Stimulated activated naive CD8-positive, alpha-beta T cell treated with anti-CD3 and anti-CD28 coated beads, Interleukin-15, amount 100 ng/mL, for 72 hours (primary cell): ENCODE measurements at places on chromosomes 16 and 17.
A peak's percentile ranks its signal among the peaks of the same experiment; 100 is the strongest.

DNA sequence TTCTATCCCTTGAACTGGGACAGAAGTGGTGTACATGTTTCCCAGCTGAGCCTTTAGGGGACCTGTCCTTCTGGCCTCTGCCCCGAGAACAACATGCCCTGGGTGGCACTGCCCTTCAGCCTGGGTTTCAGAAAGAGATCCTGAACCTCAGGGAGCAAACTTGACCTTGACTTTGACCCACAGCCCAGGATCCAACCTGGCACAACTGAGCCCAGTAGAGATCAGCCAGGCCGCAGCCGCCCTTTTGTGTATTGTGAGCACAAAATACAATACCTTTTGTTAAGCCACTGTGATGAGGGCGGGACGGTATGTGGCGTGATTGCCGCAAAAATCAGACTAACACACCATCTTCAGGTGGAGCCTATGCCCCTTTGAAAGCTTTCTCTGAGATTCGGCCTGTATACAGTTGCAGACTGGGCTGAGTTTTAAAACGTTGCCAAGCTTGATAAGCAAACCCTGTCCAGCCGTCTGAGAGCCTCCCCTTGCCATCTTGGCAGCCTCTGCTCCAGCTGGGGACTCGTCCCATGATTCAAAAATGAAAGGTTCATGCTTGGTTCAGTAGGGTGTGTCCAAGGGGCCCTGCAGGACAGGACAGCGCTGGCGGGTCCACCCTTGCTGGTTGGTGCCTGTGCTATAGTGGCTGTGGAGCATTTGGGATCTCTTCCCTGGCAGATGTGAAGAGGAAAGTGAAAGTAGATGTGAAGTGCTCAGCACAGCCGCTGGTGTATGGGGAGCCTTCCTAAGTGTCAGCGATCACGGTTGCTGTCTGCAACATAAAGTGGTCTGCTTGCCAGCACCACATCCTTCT lies 40.3 kb downstream of the FOXL1 start:
- DNase-seq = no peak

DNA sequence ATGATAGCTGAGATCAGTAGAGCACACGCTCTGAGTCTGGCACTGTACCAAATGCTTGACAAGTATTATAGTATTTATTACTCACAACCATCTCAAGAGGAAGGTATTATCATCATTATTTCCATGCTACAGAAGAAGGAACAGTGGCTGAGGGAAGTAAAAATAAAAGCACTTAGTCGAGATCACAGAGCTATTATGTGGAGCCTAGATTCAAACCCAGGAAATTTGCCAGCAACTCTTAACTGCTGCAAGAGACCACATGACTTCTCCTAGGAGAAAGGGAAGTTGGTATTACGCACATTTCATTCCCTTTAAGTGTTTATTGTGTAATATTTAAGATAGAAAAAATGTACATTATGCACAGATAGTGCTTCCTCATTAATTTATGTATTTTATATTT lies 1.0 kb upstream of the RHOT1 start:
- no peak for DNase-seq

DNA sequence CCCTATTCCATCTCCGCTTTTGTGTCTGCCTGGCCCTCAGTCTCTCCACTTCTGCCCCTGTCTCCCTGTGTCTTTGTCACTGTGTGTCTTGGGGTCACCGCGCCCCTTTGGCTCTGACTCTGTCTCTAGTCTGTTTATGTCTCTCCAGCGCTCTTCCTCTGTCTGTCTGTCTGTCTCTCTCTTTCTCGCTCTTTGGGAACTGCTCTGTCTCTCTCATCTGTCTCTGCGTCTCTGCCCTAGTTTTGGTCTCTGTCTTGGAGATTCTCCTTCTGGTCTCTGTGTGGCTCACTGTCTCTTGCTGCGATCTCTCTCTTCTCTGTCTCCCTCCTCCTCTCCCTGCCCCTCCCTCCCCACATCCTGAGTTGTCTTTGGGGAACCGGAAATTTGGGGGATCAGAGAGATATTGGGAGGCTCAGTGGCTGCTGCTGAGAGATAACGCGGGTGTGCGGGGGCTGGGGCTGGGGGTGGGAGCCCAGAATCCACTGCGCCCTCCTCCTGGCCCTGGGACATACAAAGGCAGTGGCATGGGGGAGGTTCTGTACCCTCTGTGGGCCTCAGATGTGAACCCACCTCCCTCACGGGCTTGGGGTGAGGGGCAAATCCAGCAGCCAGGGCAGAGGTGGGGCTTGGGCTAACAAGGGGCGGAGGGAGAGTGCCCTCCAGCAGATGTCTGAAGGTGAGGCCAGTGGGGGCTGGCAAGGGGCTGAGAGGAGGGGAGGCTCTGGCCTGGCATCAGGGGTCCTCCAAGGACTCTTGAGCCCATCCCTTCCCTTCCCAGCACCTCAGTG lies 24.4 kb downstream of the LAT start:
- no peak for DNase-seq

GRCh38 chr17:59607817-59608403 lies 11.8 kb upstream of the CLTC start:
- DNase-seq = no peak

GRCh38 chr16:10817963-10818941 lies at the start of gene TVP23A:
TVP23A (minus strand) TSS chr16:10818794; CDS start chr16:10818493, 301 bp downstream.
- no peak for DNase-seq

DNA sequence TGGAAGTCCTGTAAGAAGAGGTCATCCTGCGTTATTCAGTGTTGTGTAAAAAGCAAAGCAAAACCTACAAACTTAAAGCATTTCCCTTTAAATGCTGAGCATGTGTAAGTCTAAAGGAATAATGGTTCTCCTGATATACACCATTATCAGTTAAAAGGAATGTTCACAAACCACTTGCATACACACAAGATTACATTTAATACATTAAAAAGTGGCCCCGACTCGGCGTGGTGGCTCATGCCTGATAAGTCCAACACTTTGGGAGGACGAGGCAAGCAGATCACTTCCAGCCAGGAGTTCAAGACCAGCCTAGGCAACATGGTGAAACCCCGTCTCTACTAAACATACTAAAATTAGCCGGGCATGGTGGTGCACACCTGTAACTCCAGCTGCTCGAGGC lies 30.5 kb downstream of the CPPED1 start:
- DNase-seq = no peak

- no peak for DNase-seq
Observed at GRCh38 chr16:56477096-56477878, 25.9 kb downstream of the OGFOD1 start.

GRCh38 chr17:40333781-40334448 lies 24.9 kb downstream of the RARA start:
- DNase-seq = no peak

DNA sequence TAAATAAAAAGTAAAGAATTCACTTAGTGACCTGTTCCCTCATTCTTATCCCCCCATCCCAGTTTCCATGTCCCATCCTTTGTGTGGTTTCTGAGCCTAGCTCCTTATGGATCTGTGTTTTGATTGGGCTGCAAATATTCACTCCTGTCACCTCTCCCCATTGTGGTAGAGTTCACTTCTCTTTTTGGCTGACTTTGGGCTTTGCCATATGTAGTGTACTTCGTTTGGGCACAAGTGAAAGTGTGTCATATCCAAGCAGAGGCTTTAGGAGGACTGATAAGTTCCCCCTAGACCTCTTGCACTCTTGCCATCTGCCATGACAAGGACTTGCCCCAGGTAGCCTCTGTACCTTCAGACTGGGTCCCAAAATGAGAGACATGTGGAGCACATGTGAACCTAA lies 13.0 kb upstream of the DHRS7B start:
- no peak for DNase-seq

GRCh38 chr17:41133880-41134735 lies 6.2 kb downstream of the KRTAP4-6 start:
- DNase-seq = no peak

DNA sequence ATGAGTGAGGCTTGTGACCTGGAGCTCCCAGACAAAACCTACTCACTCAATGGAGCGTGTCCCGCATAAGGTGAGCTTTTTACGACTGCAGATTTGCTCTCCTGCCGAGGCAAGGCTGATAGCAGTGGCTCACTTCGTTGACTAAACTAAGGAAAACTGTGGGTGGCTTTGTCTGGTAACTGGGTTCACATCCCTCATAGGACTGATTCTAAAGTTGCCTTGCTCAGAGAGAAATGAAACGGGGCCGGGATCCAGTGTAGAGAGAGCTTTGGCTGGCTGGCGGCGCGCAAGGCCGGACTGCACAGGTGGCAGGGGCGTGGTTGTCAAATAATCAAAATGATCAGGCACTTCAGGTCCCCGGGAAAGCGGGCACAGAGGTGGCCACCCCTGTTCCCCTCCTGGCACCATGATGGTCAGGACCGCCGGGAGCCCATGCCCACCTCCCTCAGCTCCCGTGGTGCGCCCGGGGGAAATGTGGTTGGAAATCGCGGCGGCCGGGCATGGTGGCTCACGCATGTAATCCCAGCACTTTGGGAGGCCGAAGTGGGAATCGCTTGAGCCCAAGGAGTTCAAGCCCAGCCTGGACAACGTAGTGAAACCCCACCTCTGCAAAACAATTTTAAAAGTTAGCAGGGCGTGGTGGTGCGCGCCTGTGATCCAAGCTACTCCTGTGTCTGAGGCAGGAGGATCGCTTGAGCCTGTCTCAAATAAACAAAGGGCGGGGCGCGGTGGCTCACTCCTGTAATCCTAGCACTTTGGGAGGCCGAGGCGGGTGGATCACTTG lies 26.6 kb upstream of the OR1F1 start:
- DNase-seq = no peak

GRCh38 chr17:78645421-78646295 lies 68.5 kb upstream of the DNAH17 start:
- DNase-seq = peak; percentile 35

DNA sequence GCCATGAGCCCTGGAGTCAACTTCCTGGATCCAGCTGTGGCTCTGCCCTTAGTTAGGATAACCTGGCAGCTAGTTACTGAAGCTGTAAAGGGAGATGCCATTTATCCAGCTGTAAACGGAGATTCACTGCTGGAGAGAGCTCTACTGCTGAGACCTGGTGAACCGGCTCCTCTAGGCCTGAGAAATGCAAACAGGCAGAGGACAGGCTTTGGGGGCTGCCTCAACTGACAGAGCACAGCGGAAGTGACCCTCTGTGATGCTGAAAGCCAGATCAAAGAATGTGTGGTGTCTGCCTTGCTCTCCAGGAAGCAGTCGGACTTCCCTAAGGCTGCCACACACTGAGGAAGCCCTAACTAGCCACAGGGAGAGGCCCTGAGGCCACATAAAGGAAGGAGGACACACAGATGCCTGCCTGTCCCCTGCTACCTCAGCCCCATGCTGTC lies 21.9 kb upstream of the GPRC5C start:
- DNase-seq = no peak

GRCh38 chr17:40551091-40551878 lies 14.0 kb downstream of the CCR7 start:
- DNase-seq = peak; percentile 43

DNA sequence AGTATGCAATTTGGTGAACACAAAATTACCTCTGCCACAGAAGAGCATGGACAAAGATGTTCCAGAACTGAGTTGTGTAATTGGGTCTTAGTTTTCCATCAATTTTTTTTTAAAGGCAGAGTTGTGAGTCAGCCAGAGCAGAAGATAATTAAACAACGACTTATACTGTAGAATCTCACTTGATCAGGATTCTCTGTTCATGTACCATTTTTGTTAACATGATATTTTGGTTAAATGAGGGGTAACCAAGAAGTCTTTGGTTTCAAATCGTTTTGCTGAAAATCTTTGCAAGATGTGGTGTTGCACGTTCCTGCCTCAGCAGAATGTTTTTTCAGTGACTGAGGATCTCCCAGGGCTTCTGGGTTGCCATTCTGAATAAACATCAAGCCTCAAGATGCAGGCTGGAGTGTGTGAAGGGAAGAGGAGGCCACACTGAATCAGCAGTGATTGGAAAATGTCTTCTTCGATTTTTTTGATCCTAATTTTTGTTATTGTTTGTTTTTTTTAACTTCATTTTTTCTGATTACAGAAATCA lies 232.6 kb upstream of the IRX3 start:
- no peak for DNase-seq

DNA sequence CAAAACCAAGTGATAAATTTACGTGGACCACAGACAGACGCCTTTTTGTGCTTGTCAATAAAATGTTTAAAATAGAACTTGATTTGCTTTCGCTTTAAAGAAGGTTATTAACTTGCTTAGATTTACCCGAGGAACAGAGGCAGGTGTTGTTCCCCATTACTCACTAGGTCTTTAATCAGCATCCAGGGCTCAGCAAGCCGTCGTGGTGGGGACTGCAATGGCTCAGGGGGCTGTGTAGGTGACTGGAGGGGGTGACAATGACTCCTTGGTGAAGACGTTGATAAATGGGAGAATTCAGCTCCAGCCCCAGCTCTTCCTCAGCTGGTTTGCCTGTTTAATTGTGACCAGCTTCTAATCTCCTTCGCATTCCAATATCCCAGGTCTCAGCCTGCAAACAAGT lies 231.4 kb downstream of the TMEM114 start:
- no peak for DNase-seq

GRCh38 chr17:42675965-42676423 lies 800 bp downstream of the PLEKHH3 start:
- DNase-seq = no peak

GRCh38 chr17:7646457-7646856 lies 4.3 kb upstream of the ATP1B2 start:
- DNase-seq = no peak

- DNase-seq = no peak
Observed at GRCh38 chr16:56278196-56278855, 87.0 kb downstream of the GNAO1 start.

DNA sequence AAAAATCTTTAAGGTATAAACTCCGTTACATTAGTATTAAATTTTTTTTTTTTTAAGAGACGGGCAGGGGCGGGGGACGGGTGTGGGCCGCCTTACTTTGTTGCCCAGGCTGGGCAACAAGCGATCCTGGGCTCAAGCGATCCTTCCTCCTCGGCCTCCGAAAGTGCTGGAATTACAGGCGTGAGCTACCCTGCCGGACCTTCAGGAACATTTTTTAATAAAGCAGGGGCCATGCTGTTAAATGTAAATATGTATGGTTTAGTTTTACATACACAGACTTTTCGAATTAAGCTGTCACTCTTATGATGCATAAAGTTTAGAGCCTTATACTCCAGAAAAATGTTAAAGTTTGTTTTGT lies 2.4 kb downstream of the PPM1D start:
- DNase-seq = no peak

GRCh38 chr17:7636163-7636562 lies 6.2 kb downstream of the SHBG start:
- no peak for DNase-seq

GRCh38 chr17:29959658-29960337 lies 18.4 kb downstream of the EFCAB5 start:
- no peak for DNase-seq

- DNase-seq = peak; percentile 70
Observed at GRCh38 chr17:67245073-67245693, at the start of gene HELZ. HELZ (minus strand) TSS chr17:67245196; CDS start chr17:67218804, 26,392 bp downstream.

DNA sequence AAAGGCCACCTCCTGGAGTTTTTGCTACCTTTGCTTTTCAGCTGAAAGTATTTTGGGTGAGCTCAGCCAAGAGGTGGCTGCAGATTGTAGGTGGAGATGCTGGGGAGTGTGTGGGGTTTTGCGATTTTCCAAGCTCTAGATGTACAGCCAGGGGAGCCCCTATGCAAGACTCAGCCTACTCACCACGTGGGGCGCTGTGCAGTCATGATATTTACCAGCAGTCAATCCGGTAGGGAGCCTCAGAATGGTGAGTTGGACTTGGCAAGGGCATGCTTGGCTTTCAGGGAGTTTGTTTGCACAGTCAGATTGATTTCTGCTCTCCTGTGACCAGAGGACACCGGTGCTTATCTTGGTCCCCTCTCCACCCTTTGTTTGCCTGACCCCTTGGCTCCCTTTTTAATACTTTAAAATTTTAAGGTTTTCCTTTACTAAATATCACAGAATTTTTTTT lies 175.3 kb downstream of the UTP18 start:
- DNase-seq = no peak
